Stimulated activated naive CD4-positive, alpha-beta T cell treated with Interleukin-2 at 50 U/mL for 16 hours (primary cell): ENCODE measurements at places on chromosomes 16 and 17.
A peak's percentile ranks its signal among the peaks of the same experiment; 100 is the strongest.

GRCh38 chr16:26692658-26693057 is 374.1 kb upstream of the C16orf82 start:
- no peak for DNase-seq

GRCh38 chr16:10992797-10993196 is 48.4 kb downstream of the CLEC16A start:
- peak; percentile 18 for DNase-seq

- DNase-seq: no peak
These were observed 66.6 kb upstream of the AXIN2 start for GRCh38 chr17:65627891-65628643.

DNA sequence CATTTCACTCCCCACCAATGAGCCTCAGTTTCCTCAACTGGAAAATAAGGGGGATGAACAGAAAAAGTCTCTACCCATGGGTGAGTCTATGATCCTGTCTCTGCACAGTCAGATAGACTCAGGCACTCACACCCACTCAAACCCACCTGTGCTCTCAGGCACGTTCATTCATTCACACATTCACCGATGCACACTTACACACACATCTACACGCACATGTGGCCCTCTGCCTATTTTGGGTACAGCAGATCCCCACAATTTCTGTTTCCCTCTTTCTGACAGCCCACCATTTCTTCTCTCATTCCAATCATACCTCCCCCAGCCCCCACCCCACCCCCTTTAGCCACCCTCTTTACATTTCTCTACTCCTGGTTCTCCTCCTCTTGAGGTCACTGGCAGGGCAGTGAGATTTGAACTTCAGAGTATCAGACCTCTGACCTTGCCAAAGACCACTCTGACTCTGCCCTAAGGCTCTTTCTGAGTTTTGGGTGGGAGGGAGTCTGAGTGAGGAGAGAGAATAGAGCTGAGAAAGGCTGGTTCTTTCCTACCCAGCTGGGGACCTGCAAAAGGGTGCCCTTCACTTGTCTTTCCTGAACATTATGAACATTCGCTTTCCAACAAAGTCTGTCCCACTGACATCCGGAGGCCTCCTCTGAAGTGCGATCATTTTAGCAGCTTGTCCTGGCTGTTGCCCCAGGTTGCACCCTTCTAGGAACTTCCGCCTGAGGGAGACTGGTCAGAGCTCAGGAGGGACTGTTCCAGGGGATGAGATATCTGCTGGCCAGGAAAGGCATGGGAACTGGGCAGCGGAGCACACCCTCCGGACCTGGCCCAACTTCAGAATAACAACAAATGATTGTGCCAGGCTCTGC is 10.1 kb upstream of the COL1A1 start:
- no peak for DNase-seq

GRCh38 chr17:42279776-42280630 is 3.8 kb upstream of the STAT5B start:
- DNase-seq: no peak
